ENCODE measurements at places on chromosomes 6 and 20. TPM values are rescaled to one million over a fixed set of nuclear protein-coding genes. Genes with fewer than 3 reads are reported as not detected.

- DNase-seq = no peak
These were observed 11.2 kb upstream of the ZBTB46 start for GRCh38 chr20:63842258-63842657.

- DNase-seq = no peak
These were observed 188.0 kb upstream of the TAB2 start for GRCh38 chr6:149129371-149130077.

GRCh38 chr20:56788041-56788670 lies 159.1 kb downstream of the TFAP2C start:
- no peak for DNase-seq

DNA sequence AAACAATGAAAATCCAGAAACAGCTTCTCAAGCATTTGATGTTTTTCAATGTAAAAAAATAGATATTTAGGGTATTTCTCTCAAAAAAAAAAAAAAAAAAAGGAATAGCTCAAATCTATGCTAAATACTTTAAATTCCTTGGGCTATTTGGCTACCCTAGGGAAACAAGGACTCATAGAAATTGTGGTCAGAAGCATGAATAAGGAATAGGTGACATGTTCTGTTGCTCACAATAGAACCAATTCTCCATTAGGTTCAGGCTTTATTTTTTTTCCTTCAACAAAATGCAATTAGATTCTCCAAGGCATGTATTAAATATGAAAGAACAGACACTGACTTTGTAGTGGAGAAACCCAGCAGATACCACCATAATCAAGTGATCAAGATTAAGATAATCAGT lies 904.3 kb upstream of the FLRT3 start:
- DNase-seq = no peak

DNA sequence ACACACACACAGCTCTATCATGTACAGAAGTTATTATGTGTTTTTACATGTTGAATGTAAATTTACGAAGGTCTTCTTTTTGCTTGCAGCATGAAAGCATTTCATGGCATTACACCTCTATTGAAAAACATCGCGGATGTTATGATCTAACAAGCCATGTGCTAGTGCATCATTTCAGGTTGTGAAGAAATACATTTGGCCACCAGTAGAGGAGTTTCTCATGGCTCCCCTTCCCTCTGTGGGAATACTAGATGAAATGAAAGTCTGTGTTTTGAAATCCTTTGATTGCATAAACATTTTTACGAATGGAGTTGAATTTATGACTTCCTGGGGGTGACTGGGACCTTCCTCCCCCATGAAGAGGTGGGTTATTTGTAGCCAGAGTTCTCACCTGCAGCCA lies 17.7 kb downstream of the MAS1 start:
- DNase-seq = no peak

- no peak for DNase-seq
These were observed 33.3 kb downstream of the TNFRSF21 start for GRCh38 chr6:47276377-47276776.

DNA sequence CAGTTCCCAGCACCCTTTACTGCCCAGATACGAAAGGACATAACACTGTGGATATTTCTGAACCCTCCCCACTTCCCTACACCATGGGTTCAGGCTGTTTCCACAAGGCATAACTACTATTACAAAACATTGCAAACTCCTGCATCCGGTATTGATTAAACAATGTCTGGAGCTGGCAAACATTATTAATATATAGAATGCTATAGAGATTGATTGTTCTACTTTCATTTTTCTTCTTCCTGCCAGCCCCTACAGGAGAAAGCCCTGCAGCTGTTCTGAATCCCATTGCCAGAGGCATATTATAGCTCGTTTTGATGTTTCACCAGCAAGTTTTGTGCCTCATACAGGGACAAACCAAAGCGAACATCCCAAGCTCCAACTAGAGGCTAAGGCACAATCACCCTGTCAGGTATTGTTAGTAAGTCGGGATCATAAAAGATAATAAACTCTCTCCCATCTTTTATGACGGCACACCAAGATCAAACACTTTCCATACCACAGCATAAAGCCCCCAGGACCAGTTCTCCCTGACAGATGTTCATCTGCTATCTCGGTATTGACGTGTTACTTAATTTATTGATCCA lies 331.1 kb upstream of the NT5E start:
- DNase-seq = no peak

DNA sequence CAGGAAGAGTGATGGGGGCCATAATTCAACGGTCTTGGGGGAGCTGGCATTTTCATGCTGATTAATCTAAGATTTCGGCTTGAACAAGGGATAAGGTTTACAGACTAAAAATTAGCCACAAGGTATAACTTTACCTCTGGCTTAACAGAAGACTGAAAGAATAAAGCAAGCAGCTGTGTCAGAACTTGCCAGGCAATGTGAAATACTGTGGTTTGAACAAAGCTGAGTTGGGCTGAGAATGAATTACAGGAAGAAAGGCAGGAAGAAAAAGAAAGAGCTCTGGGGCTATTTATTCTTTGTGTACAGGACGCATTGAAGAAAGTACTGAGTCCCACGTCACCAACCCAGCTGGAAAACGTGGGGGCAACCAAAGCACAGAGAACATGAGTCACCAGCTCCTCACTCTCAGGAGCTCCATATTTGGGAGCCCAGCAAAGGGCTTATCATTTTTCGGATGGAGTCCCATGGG lies 121.5 kb upstream of the NEDD9 start:
- peak; percentile 34 for DNase-seq

DNA sequence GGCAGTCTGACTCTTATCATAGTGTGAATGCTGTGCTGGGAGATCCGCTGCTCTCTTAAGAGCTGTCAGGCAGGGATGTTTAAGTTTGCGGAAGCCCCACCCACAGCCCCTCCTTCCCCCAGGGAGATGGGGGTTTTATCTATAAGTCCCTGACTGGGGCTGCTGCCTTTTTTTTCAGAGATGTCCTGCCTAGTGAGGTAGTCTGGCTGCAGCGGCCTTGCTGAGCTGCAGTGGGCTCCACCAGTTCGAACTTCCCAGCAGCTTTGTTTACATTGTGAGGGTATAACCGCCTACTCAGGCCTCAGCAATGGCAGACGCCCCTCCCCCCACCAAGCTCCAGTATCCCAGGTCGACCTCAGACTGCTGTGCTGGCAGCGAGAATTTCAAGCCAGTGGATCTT lies 75.7 kb upstream of the UST start:
- no peak for DNase-seq

GRCh38 chr6:133889557-133890403 lies 867 bp downstream of the TCF21 start:
- DNase-seq = no peak

DNA sequence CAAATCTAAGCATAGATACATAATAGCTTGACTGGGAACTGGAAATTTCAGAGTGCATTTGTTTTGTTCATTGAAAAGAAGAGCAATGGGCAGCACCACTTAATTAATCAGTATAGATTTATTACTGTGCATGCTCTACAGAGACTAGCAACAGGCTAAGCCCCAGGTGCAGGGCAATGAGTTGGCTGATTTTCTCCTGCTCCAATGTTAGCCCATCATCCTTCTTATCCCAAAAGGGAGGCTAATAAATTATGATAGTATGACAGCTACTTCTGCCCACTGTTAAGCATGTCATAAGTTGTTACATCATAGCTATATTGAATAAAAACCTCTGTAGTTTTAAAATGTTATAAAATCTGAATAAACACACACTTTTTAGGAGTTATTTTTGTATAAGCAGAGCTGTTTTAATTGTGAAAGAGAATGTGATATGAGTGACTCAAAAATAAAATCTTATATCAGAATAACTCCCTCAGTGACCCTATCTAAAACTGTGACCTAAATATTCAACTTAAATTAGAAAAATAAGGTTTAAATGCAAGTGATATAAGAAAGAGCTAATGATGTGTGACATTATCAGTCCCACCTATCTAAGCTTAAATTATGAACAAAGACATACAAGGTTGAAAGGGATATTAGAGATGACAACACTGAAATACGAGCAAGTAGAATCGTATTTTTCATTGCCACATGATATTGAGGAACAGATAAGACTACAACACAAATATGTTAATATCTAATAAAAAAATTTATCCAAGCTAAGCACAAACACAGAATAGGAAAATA lies 967.3 kb upstream of the ADGRB3 start:
- DNase-seq = no peak

GRCh38 chr20:25738198-25738597 lies 41.5 kb upstream of the ZNF337 start:
- DNase-seq = no peak

- DNase-seq = no peak
These were observed 32.5 kb upstream of the PIM1 start for GRCh38 chr6:37137201-37138090.

GRCh38 chr6:119481976-119482375 lies 132.4 kb upstream of the MAN1A1 start:
- no peak for DNase-seq

GRCh38 chr20:51705400-51705799 lies 62.8 kb downstream of the ATP9A start:
- no peak for DNase-seq

GRCh38 chr6:16466800-16467553 lies 228.6 kb downstream of the GMPR start:
- DNase-seq = no peak

DNA sequence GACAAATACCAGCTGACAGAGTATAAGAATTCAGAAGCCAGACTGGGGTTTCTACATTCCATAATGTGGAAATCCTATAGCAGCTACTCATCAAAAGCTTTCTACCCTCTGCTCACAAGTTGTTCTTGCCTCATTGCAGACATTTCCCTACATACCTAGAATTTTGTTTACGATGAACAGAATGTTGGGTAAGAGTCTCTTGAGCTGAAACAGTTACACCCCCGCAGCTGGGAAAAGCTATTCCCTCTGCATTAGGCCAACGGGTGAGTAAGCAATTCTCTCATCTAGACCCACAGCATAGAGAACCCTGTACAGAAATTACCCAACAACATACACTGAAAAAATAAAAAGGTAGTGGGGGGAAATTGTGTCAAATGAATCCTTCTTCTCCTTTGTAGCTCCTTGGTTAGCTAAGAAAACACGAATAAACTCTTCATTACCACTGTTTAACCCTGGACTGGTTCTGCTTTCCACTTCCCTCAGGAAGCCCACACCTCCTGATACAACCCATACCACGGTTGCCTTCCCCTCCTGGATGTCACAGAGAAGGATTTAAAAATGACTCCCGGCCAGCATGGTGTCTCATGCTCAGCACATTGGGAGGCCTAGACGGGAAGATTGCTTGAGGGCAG lies 215.0 kb upstream of the SHLD1 start:
- no peak for DNase-seq

DNA sequence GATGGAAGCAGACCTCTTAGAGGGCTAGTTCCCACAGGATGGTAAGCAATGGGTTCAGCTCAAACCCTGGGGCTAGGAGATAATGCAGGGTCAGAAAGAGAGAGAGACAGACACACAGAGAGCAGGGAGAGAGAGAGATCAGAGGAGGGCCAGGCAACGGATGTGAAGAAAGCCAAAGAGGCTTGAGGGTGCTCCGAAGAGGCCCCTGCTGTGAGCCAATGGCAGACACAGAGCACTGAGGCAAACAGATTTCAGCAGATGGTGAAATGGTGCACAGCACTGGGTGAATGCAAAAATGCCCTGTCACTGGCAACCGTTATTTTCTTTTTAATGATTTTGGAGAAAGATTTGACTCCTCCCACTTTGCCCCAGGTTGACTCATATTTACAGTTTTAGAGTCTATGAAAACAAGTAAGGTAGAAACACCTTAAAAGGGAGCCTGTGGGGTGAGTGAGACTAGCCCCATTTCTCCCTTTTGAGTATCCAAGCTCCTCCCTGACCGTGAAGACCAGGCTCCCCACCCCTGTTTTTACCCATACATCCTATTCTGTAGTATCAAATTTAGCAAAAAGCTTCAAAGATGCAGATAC lies 840 bp downstream of the DEFB132 start:
- no peak for DNase-seq

GRCh38 chr6:111711984-111712752 lies 106.5 kb upstream of the TRAF3IP2 start:
- DNase-seq = no peak

CTAGE9 gene
- polyA plus RNA-seq = not detected

C6orf89 gene
- 30.9 TPM for polyA plus RNA-seq

ECT2L gene
- 0.17 TPM for polyA plus RNA-seq

ELOVL2 gene
- 2.1 TPM for polyA plus RNA-seq

CST7 gene
- polyA plus RNA-seq = 0.63 TPM

MDFI gene
- 57.0 TPM for polyA plus RNA-seq

MMP24 gene
- polyA plus RNA-seq = 0.43 TPM

VNN1 gene
- polyA plus RNA-seq = 0.14 TPM

RIPOR3 gene
- polyA plus RNA-seq = 4.0 TPM

CDH26 gene
- 0.85 TPM for polyA plus RNA-seq

FILIP1 gene
- polyA plus RNA-seq = 45.4 TPM

OPRM1 gene
- polyA plus RNA-seq = not detected

All from hindlimb muscle (tissue), 1 donor.